Myometrial cell (primary cell): ENCODE measurements at places on chromosomes 4 and X. TPM values are rescaled to one million over a fixed set of nuclear protein-coding genes. Genes with fewer than 3 reads are reported as not detected.

Gene MAGEC3
- not detected in 2 replicates for total RNA-seq

Gene COL4A6
- total RNA-seq, result 26.1 and 30.6 TPM in 2 replicates

Gene AR
- total RNA-seq, result 3.4 and 3.7 TPM in 2 replicates

Gene NDP
- total RNA-seq, result 0.29 and 0.35 TPM in 2 replicates

Gene XPNPEP2
- 1.7 TPM in 1 of 2 replicates, not detected in the other for total RNA-seq

Gene VCX
- not detected in 2 replicates for total RNA-seq

Gene ASMT
- total RNA-seq, result not detected in 2 replicates

Gene DCLK2
- total RNA-seq, result 1.2 and 3.5 TPM in 2 replicates

Gene GABRB1
- total RNA-seq, result not detected in 2 replicates

Gene SPANXB1
- total RNA-seq, result not detected in 2 replicates

Gene MOB1B
- 9.5 and 10.3 TPM in 2 replicates for total RNA-seq

Gene PDGFC
- total RNA-seq, result 62.8 and 77.8 TPM in 2 replicates

Gene PAGE4
- not detected in 2 replicates for total RNA-seq

Gene CTAG1B
- total RNA-seq, result not detected in 2 replicates

Gene C4orf36
- 0.18 and 0.58 TPM in 2 replicates for total RNA-seq

Gene HPGD
- total RNA-seq, result not detected in 2 replicates

Gene SLC9B1
- 0.29 TPM in 1 of 2 replicates, not detected in the other for total RNA-seq

Gene RAB41
- total RNA-seq, result not detected in 2 replicates

Gene SMS
- total RNA-seq, result 174 and 206 TPM in 2 replicates

Gene IL1RAPL2
- 4.4 and 6.9 TPM in 2 replicates for total RNA-seq
